ENCODE measurements at places on chromosomes 5 and 9.
A peak's percentile ranks its signal among the peaks of the same experiment; 100 is the strongest.

- no peaks in the 10 kb centered on the region for H3K36me3 ChIP-seq
- H3K4me1 ChIP-seq, result peaks cover 20% of the 10 kb centered on the region
- no peaks in the 10 kb centered on the region for H3K27me3 ChIP-seq
- DNase-seq, result no peak
- peak overlapping the region; percentile 77 for H3K27ac ChIP-seq
These were observed 67.9 kb downstream of the XRCC4 start for GRCh38 chr5:83145241-83145640.

DNA sequence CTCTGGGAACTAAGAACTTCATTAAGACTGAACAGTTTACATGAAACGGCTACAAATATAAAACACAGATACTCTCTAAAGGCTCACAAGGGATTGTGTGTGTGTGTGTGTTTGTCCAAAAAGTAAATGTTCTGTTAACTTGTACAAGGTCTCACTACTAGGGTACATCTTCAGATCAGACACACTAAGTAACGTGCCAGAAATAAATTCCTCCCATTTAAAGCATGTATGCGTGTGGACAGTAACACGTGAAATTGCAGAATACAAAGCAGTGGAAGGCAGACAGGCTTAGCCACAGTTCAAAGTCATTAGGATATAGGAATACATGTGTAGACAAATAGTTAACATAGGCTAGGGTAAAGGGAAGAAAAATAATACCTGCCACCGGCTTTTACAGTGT lies 1.8 kb downstream of the BNC2 start:
- H3K36me3 ChIP-seq, result no peaks in the 10 kb centered on the region
- no peaks in the 10 kb centered on the region for H3K27me3 ChIP-seq
- peak overlapping the region; percentile 98 for H3K27ac ChIP-seq
- peaks cover 61% of the 10 kb centered on the region for H3K4me1 ChIP-seq
- H3K4me3 ChIP-seq, result peak overlapping the region; percentile 95

DNA sequence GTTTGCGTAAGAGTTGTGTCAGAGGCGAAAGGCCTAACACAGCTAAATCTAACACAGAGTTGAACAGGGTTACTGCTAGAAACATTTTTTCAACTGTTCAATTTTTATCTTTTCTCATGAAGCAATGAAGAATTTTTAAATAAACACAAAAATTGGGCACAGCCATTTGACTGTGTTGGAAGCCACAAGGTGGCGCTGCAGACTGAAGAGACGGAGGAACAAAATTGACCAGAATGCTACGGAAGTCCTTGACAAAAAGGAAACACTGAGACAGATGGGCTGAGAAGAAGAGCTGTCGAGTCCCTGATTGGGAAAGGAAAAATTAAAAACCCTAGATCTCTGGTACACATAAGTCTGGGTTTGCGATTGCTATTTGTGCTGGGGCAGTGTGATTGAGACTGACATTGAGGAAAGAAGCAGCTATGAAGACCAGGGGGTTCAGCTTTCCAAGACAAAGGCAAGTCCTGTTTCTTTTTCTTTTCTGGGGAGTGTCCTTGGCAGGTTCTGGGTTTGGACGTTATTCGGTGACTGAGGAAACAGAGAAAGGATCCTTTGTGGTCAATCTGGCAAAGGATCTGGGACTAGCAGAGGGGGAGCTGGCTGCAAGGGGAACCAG lies at the start of gene PCDHB9:
Gene PCDHB9, plus strand, starts transcription at position 265 of the 616 bp plus-strand sequence. Its CDS starts 158 bp downstream, at position 423.
- no peaks in the 10 kb centered on the region for H3K27me3 ChIP-seq
- no peak within 1 kb of the TSS for H3K27ac ChIP-seq
- DNase-seq, result no peak
- H3K4me1 ChIP-seq, result no peaks in the 10 kb centered on the region
- peaks cover 43% of the 10 kb centered on the region for H3K36me3 ChIP-seq
- peak within 1 kb of the TSS; percentile 44 for H3K4me3 ChIP-seq

DNA sequence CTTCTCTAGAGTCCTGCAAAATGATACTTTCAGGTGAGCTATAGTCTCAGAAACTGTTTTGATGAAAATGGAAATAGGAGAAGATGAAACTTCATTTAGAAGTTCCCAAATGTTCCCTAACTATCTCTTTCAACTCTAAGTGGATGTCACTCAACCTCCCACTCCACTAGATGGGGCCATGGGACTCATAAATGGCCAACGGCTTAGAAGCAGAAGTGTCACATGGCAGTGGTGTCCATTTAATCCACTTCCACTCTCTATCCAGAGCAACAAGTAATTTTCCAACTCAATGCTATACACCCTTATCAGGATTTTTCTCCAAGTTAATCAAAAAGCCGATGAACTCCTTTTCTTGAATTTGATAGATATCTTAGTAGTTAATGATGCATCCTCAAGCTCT lies 295.7 kb downstream of the EDIL3 start:
- no peak overlapping the region for H3K4me3 ChIP-seq
- no peak for DNase-seq
- H3K27me3 ChIP-seq, result no peaks in the 10 kb centered on the region
- H3K27ac ChIP-seq, result no peak overlapping the region
- peaks cover 16% of the 10 kb centered on the region for H3K36me3 ChIP-seq
- peaks cover 35% of the 10 kb centered on the region for H3K4me1 ChIP-seq

DNA sequence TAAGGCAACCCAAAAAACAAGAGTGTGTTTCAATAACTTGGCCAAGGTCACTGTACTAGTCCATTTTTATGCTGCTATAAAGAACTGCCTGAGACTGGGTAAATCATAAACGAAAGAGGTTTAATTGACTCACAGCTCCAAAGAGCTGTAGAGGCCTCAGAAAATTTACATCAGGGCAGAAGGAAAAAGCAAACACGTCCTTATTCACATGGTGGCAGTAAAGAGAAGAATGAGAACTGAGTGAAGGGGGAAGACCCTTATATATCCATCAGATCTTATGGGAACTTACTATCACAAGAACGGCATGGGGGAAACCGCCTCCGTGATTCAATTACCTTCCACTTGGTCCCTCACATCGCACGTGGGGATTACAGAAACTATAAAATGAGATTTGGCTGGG lies 64.3 kb upstream of the CAMK4 start:
- H3K27me3 ChIP-seq, result peaks cover 17% of the 10 kb centered on the region
- DNase-seq, result no peak
- H3K4me1 ChIP-seq, result peaks cover 2% of the 10 kb centered on the region
- H3K27ac ChIP-seq, result no peak overlapping the region

DNA sequence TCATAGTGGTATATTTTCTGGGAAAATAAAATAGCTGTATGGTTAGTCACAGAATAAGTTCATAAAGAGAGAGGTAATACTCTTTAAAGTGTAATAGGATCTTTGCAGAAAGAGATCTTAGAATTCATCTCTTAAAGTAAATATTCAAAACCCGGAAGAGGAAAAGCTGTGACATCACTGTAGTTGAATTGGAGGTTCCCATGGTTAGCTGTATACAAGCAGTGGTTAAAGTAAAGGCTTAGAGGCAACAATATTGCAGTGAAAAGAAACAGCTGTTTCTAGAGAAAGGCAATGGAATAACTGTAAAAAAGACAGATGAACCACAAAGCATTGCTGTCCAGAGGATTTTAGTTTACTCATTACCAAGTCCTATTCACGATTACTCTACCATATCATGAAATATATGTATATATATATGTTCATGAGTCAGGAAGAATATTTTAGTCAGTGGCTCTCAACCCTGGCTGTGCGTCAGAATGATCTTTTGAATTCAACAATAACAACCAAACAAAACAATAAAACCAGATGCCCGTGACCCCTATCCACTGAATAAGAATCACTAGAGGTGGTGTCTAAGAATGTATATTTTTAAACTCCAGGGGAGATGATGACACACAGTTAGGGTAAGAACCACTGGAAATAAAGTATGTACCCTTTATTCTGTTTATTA lies 4.7 kb downstream of the ERCC6L2 start:
- no peak overlapping the region for H3K4me3 ChIP-seq
- peak overlapping the region; percentile 87 for H3K27ac ChIP-seq
- peaks cover 4% of the 10 kb centered on the region for H3K36me3 ChIP-seq
- no peaks in the 10 kb centered on the region for H3K27me3 ChIP-seq
- DNase-seq, result no peak
- H3K4me1 ChIP-seq, result peaks cover 23% of the 10 kb centered on the region

- no peaks in the 10 kb centered on the region for H3K4me1 ChIP-seq
- H3K4me3 ChIP-seq, result no peak overlapping the region
- H3K27me3 ChIP-seq, result no peaks in the 10 kb centered on the region
- H3K36me3 ChIP-seq, result no peaks in the 10 kb centered on the region
- no peak overlapping the region for H3K27ac ChIP-seq
These were observed 801.2 kb downstream of the MAT2B start for GRCh38 chr5:164306662-164307061.

DNA sequence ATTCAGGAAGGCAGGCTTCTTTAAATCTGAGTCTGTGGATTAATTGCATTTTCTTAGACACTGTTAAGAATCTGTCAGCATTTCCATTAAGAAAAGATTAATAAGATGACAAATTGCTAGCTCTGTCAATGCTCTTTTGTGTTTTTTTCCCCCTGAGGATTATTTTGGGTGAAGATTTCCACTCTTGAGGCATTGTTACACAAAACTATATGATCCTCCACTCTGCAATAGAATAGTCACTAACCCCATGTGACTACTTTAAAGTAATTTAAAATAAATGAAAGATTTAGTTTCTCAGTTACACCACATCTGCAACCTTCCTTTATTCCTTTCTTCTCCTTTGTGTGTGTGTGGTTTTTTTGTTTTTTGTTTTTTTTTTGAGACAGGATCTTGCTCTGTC lies 82.0 kb downstream of the ACER2 start:
- DNase-seq, result no peak
- H3K4me1 ChIP-seq, result peaks cover 8% of the 10 kb centered on the region
- no peak overlapping the region for H3K4me3 ChIP-seq
- H3K36me3 ChIP-seq, result no peaks in the 10 kb centered on the region
- H3K27ac ChIP-seq, result no peak overlapping the region

DNA sequence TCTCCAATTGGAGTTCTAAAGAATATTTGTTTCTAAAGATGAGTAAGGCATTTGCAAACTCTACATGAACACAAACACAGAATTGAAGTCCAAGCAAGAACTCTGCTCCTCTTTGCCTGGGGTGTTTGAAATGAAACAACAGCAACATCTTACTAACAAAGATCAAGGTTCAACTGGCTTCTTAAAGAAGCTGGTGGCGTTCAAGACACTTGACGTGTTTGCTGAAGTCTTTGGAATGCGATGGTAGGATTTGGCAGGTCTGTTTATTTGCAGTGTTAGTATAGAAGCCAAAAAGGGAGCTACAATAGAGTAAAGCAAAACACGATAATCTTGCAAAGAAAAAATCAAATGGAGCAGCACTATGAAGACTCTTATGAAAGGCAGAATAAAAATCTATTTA lies 94.9 kb downstream of the BASP1 start:
- H3K27ac ChIP-seq, result no peak overlapping the region
- DNase-seq, result no peak
- no peak overlapping the region for H3K4me3 ChIP-seq
- no peaks in the 10 kb centered on the region for H3K36me3 ChIP-seq
- peaks cover 23% of the 10 kb centered on the region for H3K4me1 ChIP-seq
- H3K27me3 ChIP-seq, result no peaks in the 10 kb centered on the region

- no peaks in the 10 kb centered on the region for H3K4me1 ChIP-seq
- H3K27me3 ChIP-seq, result no peaks in the 10 kb centered on the region
- DNase-seq, result no peak
- no peaks in the 10 kb centered on the region for H3K36me3 ChIP-seq
- no peak overlapping the region for H3K27ac ChIP-seq
These were observed 132.7 kb downstream of the GLIS3 start for GRCh38 chr9:4167079-4167671.

Data from chondrocyte (in vitro differentiated cells).